ENCODE measurements at places on chromosomes 3 and 15. TPM values are rescaled to one million over a fixed set of nuclear protein-coding genes. Genes with fewer than 3 reads are reported as not detected.

FHIT gene
- 2.5 TPM for polyA plus RNA-seq

RPS17 gene
- polyA plus RNA-seq, result 663 TPM

CCR4 gene
- not detected for polyA plus RNA-seq

SLC27A2 gene
- not detected for polyA plus RNA-seq

OXTR gene
- not detected for polyA plus RNA-seq
